Stimulated activated CD4-positive, alpha-beta T cell treated with anti-CD3 and anti-CD28 coated beads, Interleukin-4, amount 100 ng/mL, for 48 hours (primary cell): ENCODE measurements at places on chromosomes 16 and 17.

- no peak for DNase-seq
These were observed 65.3 kb upstream of the NUDT7 start for GRCh38 chr16:77657016-77657415.

DNA sequence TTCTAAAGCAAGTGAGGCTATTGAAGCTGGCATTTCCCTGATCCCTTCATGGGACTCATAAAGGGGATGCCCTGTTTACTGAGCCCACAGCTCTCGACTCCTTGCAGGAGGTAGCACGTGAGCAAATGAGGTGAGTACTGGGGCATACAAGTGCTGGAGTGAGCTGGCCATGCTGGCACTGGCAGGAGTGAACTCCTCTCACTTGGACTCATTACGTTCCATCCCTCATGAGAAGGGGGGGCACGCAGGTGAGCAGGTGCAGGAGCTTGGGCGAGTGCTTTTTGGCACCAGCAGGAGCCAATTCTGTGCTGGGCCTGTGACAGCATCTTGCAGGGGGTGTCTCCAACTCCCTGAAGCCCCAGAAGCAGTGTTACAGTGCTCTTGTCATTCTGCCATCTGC is 337.1 kb upstream of the CA10 start:
- DNase-seq: no peak

- no peak for DNase-seq
These were observed 19.0 kb upstream of the XYLT2 start for GRCh38 chr17:50326831-50327364.

DNA sequence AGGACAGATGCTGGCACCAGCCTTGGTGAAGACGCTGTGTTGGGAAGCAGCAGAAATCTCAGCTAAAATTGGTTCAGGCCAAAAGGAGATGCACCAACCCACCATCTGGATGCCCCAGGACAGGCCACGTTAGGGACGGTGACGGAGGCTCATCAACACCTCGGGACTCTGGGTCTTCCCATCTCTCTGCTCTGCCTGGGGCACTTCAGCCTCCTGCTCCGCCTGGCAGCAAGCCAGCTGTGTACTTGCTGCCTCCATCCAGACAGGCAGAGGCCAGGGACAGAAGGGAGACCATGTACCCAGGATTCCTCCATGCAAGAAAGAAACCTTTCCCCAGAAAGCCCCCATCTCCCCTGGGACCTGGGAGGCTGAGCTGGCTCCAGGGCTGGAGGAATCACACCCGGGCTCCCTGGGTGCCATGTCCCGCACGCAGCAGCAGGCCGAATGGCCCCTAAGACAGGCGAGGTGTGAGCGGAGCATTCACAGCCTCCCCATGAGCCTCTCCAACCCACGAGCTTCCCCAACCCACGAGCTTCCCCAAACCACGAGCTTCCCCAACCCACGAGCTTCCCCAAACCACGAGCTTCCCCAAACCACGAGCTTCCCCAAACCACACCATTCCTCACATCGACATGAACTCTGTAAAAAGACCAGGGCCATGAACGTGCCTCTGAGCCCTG is 274.5 kb downstream of the C16orf95 start:
- no peak for DNase-seq

DNA sequence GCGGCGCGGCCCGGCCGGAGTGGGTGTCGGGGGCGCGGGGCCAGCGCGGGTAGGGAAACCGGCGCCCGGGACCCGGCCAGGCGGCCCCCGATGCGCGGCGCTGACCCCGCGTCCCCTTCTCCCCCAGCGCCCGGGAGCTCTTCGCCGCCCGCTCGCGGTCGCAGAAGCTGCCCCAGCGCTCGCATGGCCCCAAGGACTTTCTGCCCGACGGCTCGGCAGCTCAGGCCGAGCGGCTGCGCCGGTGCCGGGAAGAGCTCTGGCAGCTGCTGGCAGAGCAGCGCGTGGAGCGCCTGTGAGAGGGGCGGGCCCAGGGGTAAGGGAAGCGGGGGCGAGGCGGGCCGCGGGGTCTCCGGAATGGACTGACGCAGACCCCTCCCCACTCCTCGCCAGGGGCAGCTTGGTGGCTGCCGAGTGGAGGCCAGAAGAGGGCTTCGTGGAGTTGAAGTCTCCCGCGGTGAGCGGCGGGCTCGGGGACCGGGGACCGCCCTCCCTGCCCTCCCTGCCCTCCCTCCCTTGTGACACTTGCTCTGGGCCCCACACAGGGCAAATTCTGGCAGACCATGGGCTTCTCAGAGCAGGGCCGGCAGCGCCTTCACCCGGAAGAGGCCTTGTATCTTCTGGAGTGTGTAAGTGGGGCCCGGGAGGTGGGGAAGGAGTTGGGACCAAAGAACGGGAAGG is 430 bp downstream of the TSEN54 start:
- no peak for DNase-seq

- no peak for DNase-seq
These were observed 8.9 kb upstream of the NDEL1 start for GRCh38 chr17:8426802-8427201.

- no peak for DNase-seq
These were observed 17.5 kb upstream of the CBX8 start for GRCh38 chr17:79814127-79814973.

DNA sequence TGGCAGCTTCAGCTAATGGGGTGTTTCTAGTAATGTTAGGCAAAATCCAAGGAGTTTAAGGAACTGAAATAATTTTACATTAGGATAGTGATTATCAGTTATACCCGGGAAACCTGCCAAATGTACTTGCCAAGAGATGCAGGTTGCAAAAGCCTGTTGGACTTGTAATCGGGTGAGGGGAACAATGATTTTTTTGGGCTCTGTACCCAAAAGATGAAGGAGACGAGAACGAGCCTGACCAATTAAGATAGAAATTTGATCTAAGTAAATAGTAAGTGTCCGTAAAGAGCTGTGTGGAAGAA is 56.3 kb upstream of the ARL4D start:
- no peak for DNase-seq

GRCh38 chr17:50165867-50166517 is at the start of gene SGCA:
SGCA (plus strand) TSS chr17:50166005; CDS start chr17:50166041, 36 bp downstream.
- DNase-seq: no peak

DNA sequence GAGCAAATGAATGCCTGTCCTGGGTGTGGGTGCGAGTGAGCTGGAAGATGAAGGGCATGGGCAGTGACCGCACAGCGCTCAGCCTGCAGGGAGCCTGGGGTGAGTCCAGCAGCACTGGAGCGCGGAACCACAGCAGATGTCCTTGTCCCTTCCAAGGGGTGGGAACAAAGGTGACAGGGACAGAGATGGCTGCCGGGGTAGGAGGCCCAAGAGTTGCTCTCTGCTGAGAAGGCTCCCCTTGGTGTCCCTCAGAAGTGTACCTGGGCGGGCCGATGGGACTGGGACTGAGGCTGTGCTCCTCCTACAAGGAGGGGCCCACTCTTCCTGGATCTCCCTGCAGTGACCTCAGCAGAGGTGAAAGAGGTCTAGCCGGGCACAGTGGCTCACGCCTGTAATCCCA is 7.6 kb upstream of the PGAP6 start:
- no peak for DNase-seq

- no peak for DNase-seq
These were observed 5.3 kb upstream of the DPEP1 start for GRCh38 chr16:89607937-89608740.

DNA sequence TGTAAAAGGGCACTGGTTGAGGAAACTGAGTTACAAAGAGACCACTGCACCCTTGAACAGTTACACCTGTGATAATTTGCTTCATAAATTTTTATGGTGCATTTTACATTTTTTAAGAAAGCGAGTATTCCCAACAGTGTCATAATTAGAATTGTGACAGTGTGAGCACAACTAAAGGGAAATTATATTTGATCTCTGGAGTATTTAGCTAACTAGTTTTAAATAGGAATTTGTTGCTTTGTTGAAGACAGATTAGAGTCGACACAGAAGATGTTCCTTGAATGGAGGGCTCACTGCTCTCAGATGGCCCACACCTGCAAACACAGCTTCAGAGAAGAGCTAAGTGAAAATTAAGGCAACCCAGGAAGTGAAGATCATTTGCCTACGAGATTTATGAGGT is 555.0 kb upstream of the GOT2 start:
- DNase-seq: no peak

DNA sequence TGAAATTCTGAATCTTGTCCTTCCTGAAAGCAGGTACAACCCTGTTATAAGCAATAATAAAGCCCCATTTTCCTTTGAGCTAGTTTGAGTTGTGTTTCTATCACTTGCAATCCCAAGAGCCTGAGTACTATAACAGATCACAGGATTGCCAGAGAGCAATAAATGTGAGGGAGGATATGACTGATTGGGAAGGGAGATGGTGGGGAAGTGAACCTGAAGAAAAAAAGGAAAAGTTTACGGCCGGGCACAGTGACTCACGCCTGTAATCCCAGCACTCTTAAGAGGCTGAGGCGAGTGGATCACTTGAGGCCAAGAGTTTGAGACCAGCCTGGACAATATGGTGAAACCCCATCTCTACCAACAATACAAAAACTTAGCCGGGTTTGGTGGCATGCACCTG is 80.4 kb downstream of the COX10 start:
- no peak for DNase-seq

DNA sequence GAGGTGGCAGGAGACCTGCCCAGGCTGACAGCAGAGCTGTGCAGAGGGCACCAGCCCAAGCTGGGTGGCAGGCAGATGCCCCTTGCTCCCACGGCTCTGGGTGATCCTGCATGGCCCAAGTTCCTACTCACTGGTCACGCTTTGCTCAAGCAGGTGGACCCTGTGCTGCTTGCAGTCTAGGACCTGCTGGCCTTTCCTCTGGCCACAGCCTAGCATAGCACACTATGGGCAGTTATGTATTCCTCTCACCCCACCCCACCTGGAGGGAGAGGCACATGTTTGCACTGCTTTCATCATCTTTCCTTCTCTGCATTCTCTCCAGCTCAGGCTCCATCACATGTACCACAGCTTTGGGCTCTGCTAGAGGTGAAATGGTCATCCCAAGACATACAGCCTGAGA is 19.6 kb upstream of the SREBF1 start:
- DNase-seq: no peak

DNA sequence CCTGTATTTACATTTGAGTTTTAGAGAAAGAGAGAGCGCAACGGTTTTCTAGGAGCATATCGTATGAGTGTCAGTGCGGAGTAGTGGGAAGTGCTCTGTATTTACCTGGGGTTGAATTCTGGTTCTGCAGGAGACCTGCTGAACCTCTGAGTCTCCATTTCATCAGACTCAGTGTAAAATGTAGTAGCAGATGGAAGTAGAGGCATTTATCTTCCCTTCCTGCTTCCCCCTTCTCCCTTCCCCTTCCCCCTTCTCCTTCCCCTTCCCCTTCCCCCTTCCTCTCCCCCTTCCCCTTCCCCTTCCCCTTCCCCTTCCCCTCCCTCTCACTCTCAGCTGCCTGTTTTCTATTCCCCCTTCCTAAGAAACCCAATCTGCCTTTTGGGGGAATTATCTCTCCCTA is 426.9 kb downstream of the NPIPA7 start:
- DNase-seq: no peak

GRCh38 chr17:32596206-32596605 is 109.4 kb downstream of the CDK5R1 start:
- no peak for DNase-seq

- DNase-seq: no peak
These were observed 20.9 kb downstream of the SPACA3 start for GRCh38 chr17:33012522-33013033.

GRCh38 chr16:70684146-70685060 is 1.4 kb downstream of the MTSS2 start:
- no peak for DNase-seq

DNA sequence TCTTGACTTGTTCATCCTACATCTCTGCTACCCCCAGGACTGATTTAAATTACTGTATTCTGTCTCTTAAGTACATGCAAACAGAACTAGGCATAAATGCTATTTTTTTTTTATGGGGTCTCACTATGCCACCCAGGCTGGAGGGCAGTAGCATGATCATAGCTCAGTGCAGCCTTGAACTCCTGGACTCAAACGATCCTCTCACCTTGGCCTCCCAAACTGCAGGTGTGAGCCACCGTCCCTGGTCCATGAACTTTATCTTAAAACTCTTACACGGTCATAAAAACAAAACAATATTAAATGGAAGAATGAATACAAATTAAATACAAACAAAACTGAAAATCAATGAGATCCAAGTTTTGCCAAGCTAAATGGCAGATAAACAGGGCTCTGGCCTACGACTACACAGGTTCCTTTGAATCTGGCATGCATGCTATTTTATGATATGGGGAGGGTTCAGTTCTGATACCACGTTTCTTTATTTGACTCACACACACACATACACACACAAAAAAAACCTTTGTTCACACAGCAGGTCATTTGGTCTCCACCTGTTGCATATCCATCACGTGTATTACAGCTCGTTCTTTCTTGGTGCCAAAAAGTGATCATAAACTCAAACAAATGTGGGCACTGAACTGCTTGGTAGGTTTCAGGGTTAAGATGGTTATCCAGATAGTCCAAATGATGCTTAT is 1.1 kb upstream of the PKD1L3 start:
- no peak for DNase-seq

DNA sequence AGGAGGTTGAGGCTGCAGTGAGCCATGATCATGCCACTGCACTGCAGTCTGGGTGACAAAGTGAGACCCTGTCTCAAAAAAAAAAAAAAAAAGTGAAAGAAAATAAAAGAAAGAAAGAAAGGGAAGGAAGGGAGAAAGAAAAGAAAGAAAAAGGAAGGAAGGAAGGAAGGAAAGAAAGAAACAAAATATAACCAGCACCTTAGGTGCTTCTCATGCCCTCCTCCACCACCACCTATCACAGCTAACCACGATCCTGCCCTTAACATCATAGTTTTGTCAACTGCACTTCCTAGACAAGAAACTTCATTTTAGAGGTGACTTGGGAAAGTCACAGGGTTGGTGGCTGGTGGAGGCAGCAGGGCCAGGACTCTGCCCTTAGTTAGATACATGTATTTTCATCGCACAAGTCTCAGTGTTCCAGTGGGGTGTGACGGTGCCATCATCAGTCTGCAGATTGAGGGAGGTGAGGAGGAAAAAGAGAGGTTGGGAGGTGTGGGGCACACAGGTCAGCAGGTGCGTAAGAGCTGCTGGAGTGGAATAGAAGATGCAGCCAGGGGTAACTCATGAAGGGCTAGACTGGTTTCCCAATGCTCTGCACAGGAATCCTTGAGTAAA is 10.0 kb downstream of the SUPT4H1 start:
- no peak for DNase-seq

DNA sequence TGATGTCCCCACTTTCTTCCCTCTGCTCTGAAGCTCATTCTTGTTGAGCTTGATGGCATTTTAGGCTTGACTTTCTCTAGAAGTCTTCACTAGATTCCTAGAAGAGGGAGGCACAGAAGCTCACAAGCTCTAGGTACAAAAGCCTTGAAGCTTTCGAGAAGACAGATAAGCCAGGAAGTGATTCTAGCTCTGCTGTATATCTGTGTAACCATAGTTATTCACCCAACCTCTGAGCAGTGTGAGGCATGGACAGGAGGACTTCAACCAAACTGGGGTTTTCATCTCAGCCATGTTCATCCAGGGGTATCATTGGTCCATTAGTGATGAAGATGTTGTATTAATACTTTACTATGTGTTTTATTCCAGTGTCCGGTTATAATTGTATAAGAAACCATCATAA is 299.7 kb downstream of the CDH13 start:
- DNase-seq: no peak

GRCh38 chr16:19883966-19884485 is 622 bp downstream of the GPRC5B start:
- no peak for DNase-seq
